ENCODE measurements at places on chromosomes 7 and 10. TPM values are rescaled to one million over a fixed set of nuclear protein-coding genes. Genes with fewer than 3 reads are reported as not detected.

DNA sequence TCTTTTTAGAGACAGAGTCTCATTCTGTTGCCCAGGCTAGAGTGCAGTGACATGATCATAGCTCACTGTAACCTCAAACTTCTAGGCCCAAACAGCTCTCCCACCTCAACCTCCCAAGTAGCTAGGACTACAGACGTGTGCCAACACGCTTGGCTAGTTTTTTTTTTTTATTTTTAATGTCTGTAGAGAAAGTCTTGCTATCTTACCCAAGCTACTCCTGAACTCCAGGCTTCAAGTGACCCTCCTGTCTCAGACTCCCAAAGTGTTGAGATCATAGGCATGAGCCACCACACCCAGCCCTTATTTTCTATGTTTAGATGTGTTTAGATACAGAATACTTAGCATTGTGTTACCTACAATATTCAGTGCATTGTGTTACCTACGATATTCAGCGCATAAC, 46.4 kb downstream of the KMT2E start:
- no peak for DNase-seq

DNA sequence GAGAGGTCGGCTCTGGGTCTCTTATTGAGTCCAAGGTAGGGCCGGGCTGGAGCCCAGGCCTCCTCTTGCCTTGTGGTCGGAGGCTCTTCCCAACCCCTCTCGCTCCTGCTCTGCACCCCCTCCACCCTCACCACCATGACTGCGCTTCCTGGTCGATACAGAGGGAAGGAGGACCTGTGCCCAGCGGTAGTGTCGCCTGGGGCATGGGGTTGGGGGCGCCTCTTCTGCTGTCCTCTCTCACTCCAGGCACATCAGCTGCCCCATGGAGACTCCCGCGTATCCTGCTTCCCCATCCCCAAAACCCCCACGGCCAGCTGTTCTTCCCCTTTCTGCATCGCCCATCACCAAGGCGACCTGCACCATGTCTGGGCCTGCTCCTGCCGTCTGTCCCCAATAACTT, 44.4 kb downstream of the TMEM270 start:
- DNase-seq, result no peak

DNA sequence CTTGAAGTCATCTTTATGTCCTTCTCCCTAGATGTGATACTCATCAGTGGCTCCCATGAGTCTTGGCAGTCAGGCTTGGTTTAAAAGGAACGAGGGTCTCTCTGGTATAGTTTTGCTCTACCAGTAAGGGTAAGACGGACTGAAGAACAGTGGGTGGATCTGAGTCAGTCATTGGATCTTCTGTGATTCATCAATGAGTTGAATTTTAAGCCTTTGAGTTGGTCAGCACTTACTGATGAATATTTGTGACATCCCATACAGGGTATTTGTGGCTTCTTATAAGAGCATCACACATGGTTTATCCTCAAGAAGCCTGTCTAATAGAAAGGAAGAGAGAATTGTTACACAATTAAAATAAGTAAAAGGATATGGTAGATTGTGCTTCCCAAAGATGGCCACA, 87.3 kb upstream of the NAMPT start:
- DNase-seq, result no peak

- DNase-seq, result no peak
Measured at GRCh38 chr7:93198472-93198871, 27.8 kb downstream of the HEPACAM2 start.

- no peak for DNase-seq
Measured at GRCh38 chr7:157255201-157255606, 81.6 kb upstream of the DNAJB6 start.

DNA sequence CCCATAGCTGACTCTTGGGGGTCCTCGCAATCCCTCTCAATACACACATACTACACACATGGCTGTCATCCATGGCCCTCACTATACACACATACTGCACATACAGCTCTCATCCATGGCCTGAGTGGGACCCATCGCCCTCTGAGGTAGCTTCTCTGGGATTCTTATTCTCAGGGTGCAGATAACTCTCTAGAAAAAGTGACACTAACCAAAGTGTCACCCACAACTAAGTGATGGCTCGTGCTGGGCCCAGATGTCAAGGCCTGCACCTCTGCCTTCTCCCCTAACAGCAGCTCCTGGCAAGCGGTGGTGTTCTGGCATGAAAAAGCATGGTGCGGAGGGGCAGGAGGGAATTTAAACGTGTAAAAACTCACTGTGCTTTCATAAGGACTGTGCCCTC, 62.7 kb upstream of the ZPBP start:
- DNase-seq, result no peak

Gene HECW1
- total RNA-seq, result 3.8 TPM

Gene GPR26
- total RNA-seq, result not detected

Data from mucosa of gallbladder (tissue), 1 donor.